ENCODE measurements at places on chromosomes 11 and 22. TPM values are rescaled to one million over a fixed set of nuclear protein-coding genes. Genes with fewer than 3 reads are reported as not detected.

Gene ME3
- 91.8 TPM for total RNA-seq

Gene SEPTIN5
- total RNA-seq: 709 TPM

- no peak overlapping the region for H3K4me3 ChIP-seq
- H3K27me3 ChIP-seq: no peaks in the 10 kb centered on the region
- DNase-seq: no peak
- no peaks in the 10 kb centered on the region for H3K4me1 ChIP-seq
Observed at GRCh38 chr11:73028611-73029010, 113.5 kb downstream of the FCHSD2 start.

DNA sequence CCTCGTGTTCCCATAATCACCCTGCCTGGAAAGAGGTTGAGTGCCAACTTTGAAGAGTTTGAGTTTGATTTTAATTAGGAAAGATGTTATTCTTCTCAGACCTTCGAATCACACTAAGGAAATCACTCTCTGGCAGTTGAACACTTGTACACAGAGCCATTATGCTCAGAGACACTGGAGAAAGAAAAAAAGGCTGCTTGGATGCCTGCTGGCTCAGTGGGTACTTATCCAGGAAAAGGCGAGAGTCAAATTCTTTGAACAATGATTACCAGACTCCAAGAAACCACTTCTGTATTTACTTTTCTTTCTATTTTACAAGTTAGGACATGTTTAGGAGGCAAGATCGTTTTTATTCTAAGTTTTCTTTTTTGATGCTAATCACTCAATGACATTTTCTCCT, 438.5 kb upstream of the FAT3 start:
- DNase-seq: no peak
- H3K36me3 ChIP-seq: no peaks in the 10 kb centered on the region
- H3K27me3 ChIP-seq: no peaks in the 10 kb centered on the region
- no peaks in the 10 kb centered on the region for H3K4me1 ChIP-seq
- H3K4me3 ChIP-seq: no peak overlapping the region
- no peak overlapping the region for H3K27ac ChIP-seq

DNA sequence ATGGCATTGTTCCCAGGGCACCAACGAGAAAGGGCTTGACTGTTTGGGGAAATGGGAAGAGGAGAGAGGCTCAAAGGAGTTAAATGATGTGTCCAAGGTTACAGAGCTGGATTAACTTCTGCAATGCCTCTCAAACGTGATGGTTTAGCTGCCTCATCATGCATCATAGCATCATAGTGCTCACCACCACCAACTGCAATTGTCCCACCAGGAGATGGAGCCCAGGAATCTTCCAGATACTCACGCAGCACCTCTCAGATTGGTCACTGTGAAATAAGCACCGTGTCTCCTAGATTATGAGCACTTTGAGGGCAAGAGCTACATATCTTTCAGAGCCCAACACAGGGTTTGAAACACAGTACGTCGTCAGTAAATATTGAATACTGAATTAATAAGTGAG, 69.2 kb downstream of the PRSS23 start:
- no peaks in the 10 kb centered on the region for H3K36me3 ChIP-seq
- DNase-seq: no peak
- H3K4me3 ChIP-seq: no peak overlapping the region
- no peaks in the 10 kb centered on the region for H3K4me1 ChIP-seq
- H3K27ac ChIP-seq: no peak overlapping the region

DNA sequence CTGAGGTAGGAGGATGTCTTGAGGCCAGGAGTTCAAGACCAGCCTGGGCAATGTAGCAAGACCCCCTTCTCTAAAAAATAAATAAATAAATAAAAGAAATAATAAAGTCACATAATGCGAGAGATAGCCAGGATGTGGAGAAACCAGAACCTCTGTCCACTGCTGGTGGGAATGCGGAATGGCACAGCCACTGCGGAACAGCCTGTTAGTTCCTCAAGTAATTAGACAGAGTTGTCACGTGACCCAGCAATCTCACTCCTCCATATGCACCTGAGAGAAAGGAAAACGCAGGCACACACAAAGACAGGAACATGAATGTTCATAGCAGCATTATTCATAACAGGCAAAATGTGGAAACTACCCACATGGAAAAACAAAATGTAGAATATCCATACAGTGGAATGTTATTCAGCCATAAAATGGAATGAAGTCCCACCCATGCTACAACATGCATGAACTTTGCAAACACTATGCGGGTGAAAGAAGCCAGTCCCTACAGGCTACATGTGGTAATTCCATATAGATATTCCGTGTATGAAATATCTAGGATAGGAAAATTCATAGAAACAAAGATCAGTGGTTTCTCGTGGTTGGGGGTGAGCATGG, 27.4 kb downstream of the LIF start:
- H3K4me1 ChIP-seq: no peaks in the 10 kb centered on the region
- no peak overlapping the region for H3K4me3 ChIP-seq
- H3K36me3 ChIP-seq: no peaks in the 10 kb centered on the region
- H3K27ac ChIP-seq: no peak overlapping the region

DNA sequence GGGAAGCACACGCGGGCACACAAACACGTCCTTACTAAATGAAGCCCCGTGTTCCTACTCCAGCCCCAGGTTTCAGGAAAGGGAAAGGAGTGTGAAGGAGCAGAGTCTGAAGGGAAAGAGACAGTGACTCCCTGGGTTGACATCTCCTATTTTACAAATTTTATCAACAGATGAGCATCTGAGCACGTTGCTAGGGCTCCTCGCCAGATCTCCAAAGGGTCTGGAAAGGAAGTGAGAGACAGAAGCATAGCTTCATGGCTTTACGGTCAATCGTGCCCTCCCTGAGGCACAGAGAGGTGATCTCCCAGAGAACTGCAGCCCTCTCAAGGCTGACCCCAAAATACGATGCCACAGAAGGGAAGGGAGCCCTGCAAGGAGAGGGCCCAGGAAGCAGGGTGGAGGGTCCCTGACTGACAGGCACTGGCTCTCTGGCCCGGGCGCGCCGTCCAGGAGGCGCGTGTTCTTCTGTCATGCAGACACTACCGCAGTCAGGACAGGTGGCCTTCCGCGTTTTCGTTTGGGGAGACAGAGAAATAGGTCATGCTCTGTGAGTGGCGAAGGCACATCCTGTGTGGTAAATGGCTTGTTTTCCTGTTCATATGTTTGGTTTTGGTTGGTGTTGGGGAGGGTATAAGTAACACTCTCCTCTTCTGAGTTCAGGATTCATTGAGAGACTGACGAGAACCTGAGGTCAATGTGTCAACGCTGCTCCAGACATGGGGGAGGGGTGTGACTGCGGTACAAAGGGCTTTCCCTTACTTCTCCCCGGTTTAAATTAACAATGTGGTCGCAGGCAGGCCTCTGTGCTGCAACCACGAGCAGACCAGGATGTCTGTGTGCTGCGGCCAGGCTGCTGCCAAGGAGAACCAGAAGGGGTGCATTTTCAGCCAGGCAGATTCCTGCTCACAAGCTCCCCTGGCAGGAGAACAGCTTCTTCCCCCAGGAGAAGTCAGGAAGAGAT, 813.3 kb downstream of the OPCML start:
- peak; percentile 27 for DNase-seq
- H3K27ac ChIP-seq: no peak overlapping the region
- H3K27me3 ChIP-seq: no peaks in the 10 kb centered on the region
- H3K4me3 ChIP-seq: no peak overlapping the region
- no peaks in the 10 kb centered on the region for H3K36me3 ChIP-seq
